ENCODE measurements at places on chromosomes 6 and 20.

GRCh38 chr20:35299780-35300179, 7.6 kb upstream of the FAM83C start:
- DNase-seq, result no peak

DNA sequence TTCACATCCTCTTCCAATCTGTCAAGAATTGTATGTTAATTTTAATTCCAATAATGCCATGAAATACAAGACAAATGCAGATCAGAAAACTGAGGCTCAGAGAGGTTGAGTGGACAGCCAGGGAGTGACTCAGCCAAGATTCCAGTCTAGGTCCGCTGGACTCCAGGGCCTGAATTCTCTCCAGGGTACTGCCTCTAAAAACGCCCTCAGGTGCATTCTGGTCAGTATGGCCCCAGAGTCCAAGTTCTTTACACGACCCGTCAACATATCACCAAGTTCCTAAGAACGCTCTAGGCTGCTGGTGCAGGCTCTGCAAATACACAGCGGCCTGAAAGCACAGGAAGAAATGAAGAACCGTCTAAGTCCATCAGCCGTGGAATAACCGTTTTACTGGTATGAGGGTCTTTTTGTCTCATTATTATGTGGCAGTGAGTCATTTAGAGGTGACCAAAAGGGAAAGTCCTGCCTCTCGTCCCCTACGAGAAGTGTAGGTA, 709 bp upstream of the ASXL1 start:
- no peak for DNase-seq

GRCh38 chr6:128303870-128304269, 216.5 kb downstream of the PTPRK start:
- no peak for DNase-seq

DNA sequence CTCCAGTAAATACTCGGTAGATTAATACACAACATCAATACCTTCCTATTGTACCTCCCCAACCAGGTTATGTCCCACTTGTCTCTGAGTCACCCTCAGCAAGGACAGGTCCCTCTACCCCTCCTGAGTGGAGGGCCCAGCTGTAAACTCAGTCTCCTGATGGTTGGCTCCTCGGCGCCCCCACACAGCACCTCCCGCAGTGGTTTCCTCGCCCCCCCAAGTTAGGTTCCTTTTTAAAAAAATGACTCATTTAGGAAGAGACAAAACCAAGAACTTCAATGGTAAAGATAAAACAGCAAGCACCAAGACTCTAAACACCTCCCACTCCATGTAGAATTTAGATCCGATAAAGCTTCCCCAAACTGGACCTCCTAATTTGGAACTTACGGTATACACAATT, 83.5 kb downstream of the TRERF1 start:
- DNase-seq, result no peak

GRCh38 chr6:79438030-79438429, 99.2 kb downstream of the LCA5 start:
- no peak for DNase-seq

DNA sequence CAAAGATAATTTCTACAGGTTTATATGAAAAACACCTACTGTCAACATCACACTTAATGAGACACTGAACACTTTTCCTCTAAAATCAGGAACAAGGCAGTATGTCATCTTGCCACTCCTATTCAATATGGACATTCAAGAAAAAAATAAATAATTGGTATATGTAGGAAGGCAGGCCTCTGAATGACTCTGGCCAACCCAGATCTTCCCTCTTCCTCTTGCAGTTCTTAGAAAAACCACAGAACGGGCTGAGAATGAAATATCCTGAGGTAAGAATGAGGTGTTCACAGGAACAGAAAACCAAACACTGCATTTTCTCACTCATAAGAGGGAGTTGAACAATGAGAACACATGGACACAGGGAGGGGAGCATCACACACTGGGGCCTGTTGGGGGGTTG, 1207.2 kb upstream of the CITED2 start:
- no peak for DNase-seq

GRCh38 chr6:89975991-89976693, 81.9 kb downstream of the GJA10 start:
- no peak for DNase-seq

DNA sequence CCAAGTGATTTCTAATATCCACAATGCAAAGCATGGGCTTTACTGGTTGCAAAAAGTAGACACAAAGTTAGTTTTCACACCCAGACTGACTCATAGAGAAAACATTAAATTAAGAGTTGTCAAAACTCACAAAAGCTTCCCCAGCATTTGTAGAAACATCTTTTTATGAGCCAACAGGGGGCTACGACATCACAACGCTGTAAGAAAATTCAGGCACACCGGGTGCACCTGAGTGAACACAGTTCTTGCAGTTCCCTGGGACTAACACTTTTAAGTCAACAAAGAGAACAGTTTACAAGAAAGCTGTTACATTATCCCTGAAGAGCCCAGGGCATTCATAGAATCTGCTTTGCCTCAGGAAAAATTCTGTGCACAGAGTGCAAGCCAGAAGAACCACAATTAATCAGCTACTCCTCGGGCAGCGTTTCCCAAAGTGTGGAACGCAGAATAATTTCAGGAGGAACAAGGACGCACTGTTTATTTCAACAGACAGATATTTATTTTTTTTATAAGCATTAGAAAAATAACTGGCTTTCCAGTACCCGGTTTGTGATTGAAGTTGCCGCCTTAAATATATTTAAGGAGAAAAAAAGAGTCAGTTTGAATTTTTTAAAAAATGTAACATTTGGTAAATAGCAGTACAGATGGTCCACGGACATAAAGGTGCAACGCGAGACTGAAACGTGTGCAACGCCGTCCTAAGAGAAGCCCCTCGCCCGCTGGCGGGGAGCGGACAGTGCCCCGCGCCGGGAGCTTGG, 1.2 kb downstream of the NCOA5 start:
- DNase-seq, result no peak

GRCh38 chr20:50020288-50020687, 37.5 kb downstream of the SNAI1 start:
- no peak for DNase-seq

DNA sequence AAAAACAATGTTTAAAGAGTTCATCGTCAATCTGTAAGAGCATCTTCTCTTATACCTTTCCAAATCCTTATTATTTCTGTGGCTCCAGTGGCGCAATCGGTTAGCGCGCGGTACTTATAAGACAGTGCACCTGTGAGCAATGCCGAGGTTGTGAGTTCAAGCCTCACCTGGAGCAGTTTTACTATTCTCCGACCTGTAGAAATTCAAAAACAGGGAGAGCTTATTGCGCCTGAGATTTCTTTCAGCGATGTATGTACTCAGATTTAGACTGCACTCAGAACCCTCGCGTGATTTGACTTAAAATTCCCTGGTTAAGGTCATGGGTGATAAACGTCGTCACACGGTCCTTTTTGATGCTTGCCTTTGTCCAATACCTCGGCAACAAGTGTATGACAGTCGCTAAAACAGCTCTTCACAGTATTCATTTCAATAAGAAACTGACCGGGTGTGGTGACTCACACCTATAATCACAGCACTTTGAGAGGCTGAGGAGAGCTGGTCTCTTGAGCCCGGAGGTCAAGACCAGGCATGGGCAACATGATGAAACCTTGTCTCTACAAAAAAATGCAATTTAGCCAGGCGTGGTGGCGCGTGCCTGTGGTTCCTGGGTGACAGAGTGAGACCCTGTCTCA, 11.9 kb downstream of the GPX5 start:
- DNase-seq, result no peak

DNA sequence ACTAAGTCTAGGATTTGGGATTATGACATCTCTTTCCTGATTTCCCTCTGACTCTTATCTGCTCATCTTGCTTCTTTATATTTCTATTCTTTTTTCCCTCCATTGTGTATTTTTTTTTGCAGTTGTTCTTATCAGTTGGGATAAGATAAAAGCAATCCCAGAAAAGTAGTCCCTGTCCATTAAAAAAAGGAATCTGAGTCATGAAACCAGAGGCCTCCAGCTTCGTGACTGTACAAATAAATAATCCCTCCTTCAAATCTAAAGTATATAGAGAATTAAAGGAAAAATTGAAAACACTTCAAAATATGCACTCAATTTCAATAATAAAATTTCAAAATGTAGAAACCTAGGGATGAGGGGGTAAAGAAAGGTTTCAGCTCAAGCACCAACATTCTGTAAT, 317.8 kb upstream of the NT5E start:
- no peak for DNase-seq

- DNase-seq, result peak; percentile 38
Measured at GRCh38 chr6:158849899-158850806, 31.0 kb upstream of the EZR start.

- no peak for DNase-seq
Measured at GRCh38 chr20:38437796-38438195, 2.7 kb upstream of the SNHG17 start.

- DNase-seq, result no peak
Measured at GRCh38 chr6:131107151-131107550, 28.1 kb upstream of the AKAP7 start.

Measured in central memory CD8-positive, alpha-beta T cell (primary cell).